ENCODE measurements at places on chromosomes 13 and 19.

DNA sequence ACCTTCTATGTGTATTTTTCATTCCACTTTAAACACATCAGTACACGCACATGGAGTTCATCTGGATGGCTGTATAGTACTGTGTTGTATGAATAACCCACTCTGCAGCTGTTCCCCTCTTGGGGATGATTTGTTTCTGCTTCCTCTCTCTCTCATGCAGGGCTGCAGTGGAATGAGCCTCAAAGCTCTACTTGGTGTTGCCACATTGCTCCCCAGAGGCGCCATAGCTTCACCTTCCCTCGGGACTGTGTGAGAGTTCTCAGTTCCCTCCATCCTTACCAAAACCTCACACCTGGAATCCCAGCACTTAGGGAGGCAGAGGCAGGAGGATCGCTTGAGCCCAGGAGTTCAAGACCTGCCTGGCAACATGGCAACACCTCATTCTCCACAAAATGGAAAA lies 28.4 kb upstream of the GPR183 start:
- no peak for DNase-seq

- DNase-seq, result no peak
Measured at GRCh38 chr13:80612804-80613203, 271.9 kb upstream of the SPRY2 start.

DNA sequence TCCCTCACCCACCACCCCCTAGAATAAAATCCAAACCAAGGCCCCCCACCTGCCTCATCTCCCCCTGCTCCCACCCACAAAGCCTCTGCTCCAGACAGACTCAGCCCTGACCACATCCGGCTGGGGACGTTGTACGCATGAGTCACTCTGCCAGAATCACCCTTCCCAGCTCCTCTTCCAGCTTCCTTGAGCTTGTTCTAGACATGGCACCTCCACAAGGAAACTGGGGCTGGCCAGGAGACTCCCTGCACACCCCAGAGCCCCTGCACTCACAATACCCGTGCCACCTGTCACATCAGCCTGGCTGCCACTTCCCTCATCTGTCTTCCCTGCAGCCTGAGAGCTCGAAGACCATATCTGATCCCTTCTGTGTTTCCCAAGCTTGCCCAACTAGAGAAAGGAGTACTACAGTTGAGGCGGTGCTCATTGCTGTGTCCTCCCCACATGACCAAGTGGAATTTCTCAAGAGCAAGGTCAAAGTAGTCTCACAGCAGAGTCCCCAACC lies 9.7 kb downstream of the DEDD2 start:
- DNase-seq, result no peak

GRCh38 chr13:99566125-99567083 lies 65.1 kb downstream of the TM9SF2 start:
- no peak for DNase-seq

DNA sequence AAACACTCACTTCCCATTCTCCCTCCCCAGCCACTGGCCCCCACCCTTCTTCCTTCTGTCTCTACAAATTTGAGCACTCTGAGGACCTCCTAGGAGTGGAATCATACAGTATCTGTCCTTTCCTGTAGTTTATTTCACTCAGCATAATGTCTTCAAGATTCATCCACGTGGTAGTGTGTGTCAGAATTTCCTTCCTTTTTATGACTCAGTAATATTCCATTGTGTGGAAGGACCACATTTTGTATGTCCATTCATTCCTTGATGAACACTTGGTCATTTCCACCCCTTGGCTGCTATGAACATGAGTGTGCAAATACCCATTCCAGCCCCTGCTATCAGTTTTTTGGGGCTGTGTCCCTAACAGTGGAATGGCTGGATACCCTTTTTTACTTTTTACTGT lies 9.8 kb downstream of the KLF2 start:
- no peak for DNase-seq

DNA sequence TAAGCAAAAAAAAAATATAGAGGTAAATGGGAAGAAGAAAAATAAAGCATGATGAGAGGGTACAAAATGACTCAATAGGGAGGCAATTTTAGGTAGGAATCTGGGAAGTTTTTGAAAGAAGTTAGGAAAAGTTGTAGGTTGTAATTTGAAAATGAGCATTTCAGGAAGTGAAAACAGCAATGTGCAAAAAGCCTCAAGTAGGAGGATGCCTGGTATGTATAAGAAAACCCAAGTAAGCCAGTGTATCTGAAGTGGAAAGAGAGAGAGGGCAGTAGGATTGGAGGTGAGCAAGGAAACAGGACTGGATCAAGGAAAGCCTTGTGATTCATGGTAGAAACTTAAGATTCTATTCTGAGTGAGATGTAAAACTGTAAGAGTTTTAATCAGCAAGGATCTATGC lies 121.6 kb upstream of the SPRY2 start:
- DNase-seq, result no peak

DNA sequence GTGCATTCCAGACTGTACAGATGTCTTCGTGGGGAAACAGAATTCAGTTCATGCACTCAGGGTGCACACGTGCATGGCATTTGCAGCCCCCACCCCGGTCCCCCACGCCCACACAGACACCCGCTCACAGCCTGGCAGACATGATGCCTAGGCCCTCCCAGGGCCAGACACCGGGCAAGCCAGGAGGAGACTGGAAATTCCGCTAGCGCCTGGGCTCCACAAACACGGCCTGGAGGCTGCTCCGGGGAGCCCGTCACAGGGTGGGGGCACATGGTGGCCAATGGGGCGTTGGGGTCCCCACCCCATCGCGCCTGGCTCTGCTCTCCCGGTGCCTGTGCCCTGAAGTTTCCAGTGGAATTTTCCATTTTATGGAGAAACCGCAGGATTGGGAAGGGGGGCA lies 3.6 kb downstream of the CILP2 start:
- no peak for DNase-seq

DNA sequence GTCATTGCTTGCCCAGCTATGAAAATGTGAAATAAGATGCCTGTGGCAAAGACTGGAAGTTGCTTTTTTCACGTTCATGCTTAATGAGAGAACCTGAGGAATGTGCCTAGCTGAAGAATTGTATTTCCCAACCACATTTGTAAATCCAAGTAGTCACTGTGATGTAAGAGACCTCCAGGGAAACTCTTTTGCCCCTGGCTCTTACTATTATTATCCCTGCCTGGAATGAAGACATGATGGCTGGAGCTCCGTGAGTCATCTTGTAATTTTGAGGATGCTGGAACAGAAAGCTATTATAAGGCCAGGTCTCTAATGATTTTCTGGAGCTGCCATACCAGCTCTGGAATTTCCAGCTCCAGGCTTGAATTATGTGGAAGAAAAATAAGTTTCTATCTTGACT lies 894.3 kb downstream of the DIAPH3 start:
- DNase-seq, result no peak

GRCh38 chr13:71672512-71672911 lies 194.5 kb downstream of the DACH1 start:
- DNase-seq, result no peak

DNA sequence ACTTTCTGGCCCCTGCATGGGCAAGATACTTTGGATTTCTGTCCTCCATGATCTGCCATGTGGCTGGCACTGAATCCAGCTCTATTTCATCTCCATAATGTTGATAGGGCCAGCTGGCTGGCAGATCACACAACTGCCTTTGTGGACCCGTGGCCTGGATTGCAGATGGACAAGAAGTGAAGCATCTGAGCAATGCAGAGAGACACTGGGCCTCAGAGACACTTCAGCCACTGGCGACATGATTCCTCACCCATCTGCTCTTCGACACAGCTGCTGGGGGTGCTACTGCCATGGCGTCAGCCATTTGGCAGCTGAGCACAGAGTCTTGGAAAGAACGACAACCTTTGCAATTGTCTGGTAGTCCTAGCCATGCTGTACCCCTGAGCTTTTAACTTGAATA lies 79.5 kb upstream of the MYO16 start:
- no peak for DNase-seq

All from activated CD8-positive, alpha-beta T cell treated with anti-CD3 and anti-CD28 coated beads for 36 hours (primary cell).